ENCODE measurements at places on chromosomes 1 and 21.

- DNase-seq = no peak
These were observed 68.9 kb downstream of the NMNAT2 start for GRCh38 chr1:183349201-183349711.

DNA sequence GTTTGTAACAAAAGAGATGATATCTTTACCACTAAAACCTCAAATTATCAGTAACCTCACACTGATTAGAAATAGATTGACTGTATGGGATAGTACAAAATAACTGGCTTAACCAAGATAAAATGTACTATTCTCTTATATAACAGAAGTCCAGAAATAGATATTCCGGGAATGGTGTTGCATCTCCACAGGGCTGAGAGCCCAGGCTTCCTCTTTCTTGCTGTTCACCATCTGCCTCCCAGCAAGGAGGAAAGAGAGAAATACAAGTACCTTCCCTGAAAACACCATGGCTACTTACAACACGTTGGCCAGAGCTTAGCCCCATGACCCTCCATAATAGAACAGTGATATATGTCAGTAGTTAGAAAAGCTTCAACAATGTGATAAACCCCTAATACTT is 47.0 kb upstream of the KCNK1 start:
- no peak for DNase-seq

DNA sequence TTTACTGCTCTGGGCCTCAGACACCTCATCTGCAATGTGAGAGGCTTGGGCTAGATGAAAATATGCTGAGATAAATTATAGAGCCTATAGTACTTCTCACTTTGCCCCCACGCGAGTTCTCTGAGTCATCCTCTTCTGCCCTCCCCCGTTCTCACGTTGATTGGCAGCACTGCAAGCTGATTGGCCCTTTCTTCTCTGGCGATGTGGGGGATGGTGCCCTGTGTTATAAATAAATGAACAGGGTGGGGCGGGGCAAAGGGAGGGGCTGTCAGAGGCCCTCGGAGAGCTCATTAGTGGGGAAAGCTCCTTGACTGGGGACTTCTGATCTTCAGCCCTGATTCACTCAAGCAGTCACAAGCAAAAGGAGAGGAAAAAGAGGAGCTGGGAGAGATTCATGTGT is 64.3 kb upstream of the ZC3H12A start:
- DNase-seq = no peak

- no peak for DNase-seq
These were observed 23.1 kb upstream of the CNN3 start for GRCh38 chr1:94949681-94950661.

DNA sequence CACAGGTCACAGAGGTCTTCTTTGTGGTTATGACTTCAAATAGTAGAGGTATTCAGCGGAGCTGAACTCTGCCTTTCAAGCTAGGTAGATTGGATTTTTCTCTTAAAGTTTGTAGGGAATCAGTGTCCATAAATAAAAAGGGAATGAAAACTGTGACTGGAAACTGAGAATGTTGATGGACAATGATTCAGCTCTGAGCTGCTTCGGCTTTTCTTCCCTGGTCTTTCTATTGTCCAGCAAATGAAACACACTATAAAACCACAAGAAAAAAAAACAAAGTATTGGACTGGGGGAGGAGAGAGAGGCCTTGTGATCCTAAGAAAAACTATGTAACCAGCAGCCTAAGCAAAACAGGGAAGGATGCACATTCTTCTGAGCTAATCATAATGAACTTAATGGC is 11.1 kb downstream of the TNNI3K start:
- peak; percentile 43 for DNase-seq

GRCh38 chr1:42933060-42933586 is 25.5 kb downstream of the SLC2A1 start:
- no peak for DNase-seq

GRCh38 chr1:197252973-197253372 is 15.1 kb upstream of the CRB1 start:
- no peak for DNase-seq

GRCh38 chr1:46667782-46668760 is at the start of gene ATPAF1:
Gene ATPAF1, minus strand, starts transcription at chr1:46668364. Its CDS starts 42 bp downstream, at chr1:46668322.
- DNase-seq = peak; percentile 14

DNA sequence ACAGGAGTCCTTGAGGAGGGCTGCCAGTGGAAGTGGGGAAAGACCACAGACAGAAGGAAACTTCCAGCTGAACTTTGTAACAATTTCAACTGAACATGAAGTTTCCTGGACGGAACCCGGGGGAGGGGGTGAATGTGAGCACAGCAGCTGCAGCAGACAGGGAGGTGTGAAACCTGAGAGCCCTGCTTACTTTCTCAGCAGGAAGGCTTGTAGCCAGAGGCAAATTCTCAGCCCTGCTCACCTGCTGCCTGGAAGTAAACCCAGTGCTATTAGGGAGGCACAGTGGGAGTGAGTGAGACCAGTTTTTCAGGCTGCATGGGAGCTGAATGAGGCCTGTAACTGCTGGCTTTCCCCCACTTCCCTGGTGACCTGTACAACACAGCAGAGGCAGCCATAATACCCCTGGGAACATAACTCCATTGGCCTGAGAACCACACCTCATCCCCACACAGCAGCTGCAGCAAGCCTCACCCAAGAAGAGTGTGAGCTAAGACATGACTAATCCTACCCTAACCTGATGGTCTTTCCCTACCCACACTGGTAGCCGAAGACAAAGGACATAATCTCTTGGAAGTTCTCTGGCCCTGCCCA is 9.6 kb upstream of the SPRR2F start:
- DNase-seq = peak; percentile 12

GRCh38 chr1:224641030-224641429 is 24.9 kb downstream of the CNIH3 start:
- DNase-seq = no peak

DNA sequence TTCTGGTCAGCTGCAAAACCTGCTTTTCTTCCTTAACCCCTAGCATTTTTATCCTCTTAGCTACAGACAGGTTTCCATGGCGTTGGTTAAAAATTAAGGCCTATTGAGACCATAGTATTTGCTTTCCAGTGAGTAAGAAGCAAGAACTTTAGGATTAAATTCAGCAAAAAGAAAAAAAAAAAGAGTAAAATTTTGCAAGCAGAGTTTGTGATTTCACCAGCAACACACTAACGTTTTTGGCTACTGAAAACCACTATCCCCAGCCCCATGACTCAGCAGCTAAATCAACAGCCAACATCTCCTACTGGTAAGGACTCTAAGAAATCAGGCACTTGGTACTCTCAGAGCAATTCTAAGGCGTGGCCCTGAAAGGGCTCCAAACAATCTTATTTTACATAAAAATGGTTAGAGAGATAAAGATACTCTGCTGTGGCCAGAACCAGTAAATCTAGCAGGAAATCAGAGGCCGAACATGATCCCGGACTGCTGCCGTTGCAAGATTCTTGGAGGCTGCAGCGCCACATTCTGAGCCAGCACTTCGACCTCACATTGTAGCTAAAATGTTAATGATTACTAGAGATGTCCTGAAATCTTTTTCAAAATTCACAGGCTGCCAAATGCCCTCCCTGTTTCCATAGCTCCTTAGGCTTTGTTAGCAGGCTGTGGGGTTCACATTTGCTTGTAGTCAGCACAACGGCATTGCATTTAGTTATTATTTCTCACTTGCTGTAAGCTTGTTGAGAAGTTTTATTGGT is 1.6 kb upstream of the ENO1 start:
- DNase-seq = peak; percentile 78

DNA sequence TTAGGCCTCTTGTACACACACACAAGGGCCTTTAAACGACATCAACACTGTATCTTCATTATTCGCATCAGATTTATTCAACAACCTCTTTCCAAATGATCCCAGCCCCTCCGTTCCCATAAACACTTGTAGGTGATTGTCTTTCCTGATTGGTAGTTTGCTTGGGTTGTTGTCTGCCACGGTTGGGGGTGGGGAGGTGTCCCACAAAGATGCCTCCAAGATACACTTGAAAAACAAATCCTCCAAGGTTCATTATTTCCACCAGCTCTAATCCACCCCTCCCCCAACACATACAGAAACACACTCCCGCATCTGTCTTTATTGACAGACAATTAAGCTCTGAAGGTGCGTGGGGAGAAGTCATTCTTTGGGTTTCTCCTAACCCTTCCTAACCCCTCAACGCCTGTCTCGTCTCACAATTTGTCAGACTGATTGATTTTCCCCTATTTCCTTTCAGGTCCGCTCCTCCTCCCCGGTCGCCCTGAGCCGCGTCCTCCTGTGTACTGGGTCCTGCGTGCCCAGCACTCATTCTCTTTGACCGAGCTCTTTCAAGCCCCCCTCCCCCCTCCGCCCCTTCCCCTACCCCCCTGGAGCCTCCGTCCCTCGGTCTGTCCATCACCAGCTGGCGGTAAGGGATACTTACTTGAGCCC is 1.4 kb downstream of the WDR26 start:
- no peak for DNase-seq

DNA sequence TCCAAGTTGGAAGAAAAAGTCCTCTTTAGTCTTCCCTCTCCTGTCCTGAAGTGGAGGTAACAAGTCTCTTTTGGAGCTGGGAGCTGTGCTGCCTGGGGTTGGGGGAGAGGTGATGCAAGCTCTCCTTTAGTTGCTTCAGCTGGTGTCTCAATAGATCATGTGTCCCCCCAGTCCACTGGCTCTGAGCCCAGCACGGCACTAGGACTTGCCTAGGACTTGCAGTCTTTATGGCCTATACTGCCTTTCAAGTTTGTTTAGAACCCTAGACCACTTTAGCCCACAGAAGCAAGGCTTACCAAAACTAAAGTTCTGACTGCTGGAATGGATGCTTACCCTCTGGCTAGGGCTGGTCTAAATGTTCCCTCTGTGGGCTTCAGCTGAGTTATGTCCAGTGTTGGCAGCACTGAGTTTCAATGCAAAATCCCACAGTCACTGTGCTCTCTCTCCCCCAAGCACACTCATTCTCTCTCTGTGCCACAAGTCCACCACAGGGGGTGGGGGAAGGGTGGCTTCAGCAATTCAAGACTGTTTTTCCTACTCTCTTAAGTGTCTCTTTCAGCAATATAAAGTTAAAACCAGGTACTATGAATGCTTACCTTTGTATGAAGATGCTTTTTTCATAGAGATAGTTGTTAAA is 185.0 kb downstream of the DNAH14 start:
- no peak for DNase-seq

GRCh38 chr1:204821476-204821875 is 49.2 kb upstream of the NFASC start:
- DNase-seq = no peak

GRCh38 chr1:100866041-100866900 is 28.4 kb downstream of the EXTL2 start:
- no peak for DNase-seq

GRCh38 chr1:31467005-31467674 is 54.1 kb downstream of the SERINC2 start:
- DNase-seq = no peak

- DNase-seq = no peak
These were observed 2.7 kb downstream of the PSMG1 start for GRCh38 chr21:39180429-39181019.

DNA sequence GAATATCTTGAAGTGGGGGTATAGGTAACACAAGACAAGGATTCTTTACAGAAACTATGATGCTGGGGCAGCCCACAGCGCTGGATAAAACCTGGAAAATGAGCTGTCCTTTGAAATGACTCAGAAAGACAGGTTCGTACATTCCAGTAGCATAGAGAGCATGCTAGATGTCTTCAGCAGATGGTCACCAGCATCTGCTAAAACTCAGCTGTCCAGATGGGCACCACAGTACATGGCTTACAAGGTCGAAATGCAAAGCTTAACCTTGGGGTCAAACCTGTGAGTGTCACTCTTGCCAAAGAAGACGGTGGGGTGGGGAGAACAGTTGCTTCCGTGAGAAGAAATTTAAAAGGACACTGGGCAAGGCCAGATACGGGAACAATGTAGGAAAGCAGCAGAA is 41.3 kb upstream of the TRIM45 start:
- no peak for DNase-seq

GRCh38 chr1:55531644-55532043 is 316.5 kb upstream of the USP24 start:
- DNase-seq = no peak

GRCh38 chr1:3620708-3621107 is 4.1 kb upstream of the TPRG1L start:
- DNase-seq = no peak

GRCh38 chr1:106524631-106525030 is 531.8 kb upstream of the PRMT6 start:
- DNase-seq = no peak

DNA sequence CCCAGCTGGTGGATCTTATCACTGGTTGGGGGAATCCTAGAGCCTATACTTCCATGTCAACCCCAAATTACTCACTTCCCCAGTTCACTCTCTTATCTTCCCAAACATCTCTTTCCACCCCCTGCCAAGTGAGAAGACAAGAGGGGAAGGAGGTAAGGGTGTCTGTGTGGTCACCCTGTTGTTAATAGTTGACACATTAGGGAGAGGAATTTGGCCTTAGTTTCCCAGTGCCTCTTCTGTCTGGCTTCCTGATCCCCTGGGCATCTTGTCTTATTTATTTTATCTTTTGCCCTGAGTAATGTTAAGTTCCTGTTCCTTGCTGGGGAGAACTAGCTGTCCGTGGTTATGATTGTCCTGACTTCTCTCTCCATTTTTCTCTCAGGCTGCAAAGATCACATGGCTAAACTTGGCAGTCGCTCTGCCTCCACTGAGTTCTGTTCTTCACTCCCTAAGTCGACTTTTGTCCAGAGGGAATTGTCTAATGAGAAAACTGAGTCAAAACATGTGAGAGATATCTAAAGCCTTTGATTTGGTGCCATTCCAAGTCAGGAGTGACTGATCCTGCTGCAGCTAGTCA is 157.1 kb upstream of the SYT6 start:
- DNase-seq = no peak

DNA sequence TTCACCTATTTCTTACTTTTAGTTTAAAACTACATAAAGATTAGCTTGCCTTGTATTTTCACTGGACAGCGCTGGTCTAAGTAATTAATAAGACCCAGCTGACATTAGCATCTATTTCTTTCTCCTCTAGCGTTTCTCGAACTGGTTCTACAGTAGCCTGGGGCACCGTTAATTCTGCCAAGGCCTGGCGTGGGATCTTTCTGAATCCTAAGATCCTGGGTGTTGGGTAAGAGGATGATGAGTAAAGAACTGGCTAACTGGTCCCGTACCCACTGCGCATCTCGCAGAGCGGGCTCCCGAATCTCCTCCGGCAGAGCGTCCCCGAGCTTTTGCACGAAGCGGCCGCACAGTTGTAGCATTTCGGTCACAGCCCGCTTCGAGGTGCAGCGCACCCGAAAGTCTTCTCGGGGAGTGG is 309 bp downstream of the NSL1 start:
- no peak for DNase-seq

GRCh38 chr1:75034376-75034775 is 99.8 kb upstream of the LHX8 start:
- DNase-seq = no peak

DNA sequence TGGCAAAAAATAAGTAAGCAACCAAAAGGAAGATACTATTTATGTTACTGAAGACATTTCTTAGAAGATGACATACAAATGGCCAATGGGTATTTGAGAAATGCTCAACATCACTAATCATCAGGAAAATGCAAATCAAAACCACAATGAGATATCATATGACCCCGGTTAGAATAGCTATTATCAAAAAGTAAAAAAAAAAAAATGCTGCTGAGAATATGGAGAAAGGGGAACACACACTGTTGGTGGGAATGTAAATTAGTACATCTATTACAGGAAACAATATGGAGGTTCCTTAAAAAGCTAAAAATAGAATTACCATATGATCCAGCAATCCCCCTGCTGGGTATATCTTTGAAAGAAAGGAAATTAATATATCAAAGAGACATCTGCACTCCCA is 34.3 kb upstream of the CREG1 start:
- DNase-seq = no peak

All from kidney epithelial cell (primary cell).